ENCODE measurements at places on chromosomes 1 and 21.

- DNase-seq = no peak
These were observed 123.4 kb downstream of the ETS2 start for GRCh38 chr21:38929142-38929541.

- no peak for DNase-seq
These were observed 15.0 kb downstream of the GNB1 start for GRCh38 chr1:1875932-1876331.

- DNase-seq = no peak
These were observed 10.9 kb upstream of the SMG7 start for GRCh38 chr1:183461350-183461749.

DNA sequence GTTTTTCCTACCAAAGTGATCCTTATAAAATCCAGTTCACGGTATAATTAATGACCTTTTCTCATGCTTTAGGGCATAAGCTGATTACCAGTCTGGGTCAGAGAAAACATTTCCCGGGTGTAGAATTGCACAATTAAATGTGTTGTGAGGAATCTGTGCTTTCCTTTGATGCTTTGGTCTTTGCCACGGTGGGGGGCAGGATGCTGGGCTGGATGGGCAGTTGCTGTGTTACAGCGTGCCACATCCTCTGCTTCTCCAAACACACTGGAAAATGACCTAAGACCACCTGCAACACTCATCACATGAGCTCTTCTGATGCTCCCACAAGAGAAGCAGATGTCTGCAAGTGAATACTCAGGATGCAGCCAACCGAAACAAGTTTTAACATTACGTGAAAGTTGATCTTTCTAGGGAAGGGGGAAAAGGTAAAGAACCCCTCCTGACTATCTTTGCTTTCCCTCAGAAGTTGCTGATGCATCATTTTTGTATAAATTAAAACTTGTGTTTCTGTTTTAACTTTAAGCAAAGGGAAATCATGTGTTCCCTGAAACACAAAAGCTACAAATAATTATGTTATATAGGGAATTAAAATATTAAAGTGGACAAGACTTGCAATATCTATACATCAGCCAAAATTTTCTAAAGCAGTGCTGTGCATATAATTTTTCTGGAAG, 515.3 kb upstream of the NR5A2 start:
- no peak for DNase-seq

DNA sequence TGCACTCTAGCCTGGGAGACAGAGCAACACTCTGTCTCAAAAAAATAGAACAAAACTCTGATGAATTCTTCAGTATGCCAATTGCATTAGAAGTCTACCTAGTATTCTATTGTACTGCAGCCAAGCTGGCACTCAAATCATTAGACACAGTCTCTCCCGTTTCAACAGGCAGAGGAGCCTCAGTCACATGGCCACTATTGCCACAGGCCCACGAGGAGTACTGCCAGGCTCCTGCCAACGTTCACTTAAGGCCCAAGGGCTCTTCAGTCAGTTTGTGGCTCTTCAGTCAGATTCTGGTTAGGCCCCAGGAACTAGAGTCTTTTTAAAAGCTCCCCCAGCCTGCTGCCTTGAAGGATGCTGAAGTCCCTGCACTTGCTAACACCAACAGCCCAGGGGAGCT, 73.4 kb downstream of the SH3BGR start:
- no peak for DNase-seq

DNA sequence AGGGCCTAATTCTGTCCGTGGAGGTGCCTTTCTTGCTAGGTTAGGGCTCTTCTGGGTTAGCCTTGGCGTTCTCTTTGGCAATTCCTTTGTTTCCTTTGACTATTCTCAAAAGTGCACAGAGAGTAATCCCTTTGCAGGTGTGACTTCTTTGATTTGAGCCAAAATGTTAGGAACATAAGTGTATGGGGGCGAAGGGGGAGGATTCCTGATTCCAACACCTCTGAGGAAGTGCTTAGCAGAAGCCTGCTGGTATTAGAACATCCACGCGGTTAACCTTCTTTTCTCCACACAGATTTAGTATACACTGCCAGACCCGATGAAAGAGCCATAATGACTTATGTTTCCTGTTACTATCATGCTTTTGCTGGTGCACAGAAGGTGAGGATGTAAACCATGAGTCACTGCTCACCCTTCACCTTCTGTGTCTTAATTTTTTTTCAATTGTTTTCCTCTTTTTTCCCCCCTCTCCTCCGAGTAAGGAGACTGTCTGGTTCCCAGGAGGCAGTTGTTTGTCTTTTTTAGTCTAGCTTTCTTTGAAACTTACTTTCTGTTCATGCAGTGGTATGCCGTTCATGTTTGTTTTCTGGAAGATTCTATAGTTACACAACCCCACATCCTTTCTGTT, 48.0 kb downstream of the ACTN2 start:
- no peak for DNase-seq

GRCh38 chr1:36778740-36779139, 255.6 kb downstream of the GRIK3 start:
- DNase-seq = peak; percentile 77

GRCh38 chr1:220389634-220390033, 117.4 kb upstream of the RAB3GAP2 start:
- no peak for DNase-seq

GRCh38 chr1:201633297-201633696, 94.4 kb downstream of the NAV1 start:
- DNase-seq = no peak

Data from NCI-H146 (cell line).